ENCODE measurements at places on chromosomes 3 and 15.

DNA sequence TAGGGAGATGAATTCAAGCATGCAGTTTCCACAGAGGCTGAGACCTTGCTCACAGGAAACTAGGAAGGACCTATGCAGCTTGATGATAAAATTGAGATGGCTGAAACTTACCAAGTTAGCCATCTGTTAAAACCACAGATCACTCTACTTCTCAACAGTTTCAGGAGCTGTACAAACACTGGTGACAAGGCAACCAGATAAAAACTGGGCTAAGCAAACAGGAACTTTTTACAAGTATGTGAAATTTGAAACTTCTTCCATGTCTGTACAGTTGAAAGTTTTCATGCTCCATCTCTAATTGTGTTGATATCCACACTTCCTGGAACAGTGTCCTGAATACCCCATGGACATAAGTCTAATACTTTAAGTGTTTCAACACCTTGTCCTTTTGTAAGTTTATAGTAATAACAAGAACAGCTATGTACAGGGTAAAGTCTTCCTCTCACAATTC lies 78.2 kb downstream of the FAIM start:
- no peak for DNase-seq

DNA sequence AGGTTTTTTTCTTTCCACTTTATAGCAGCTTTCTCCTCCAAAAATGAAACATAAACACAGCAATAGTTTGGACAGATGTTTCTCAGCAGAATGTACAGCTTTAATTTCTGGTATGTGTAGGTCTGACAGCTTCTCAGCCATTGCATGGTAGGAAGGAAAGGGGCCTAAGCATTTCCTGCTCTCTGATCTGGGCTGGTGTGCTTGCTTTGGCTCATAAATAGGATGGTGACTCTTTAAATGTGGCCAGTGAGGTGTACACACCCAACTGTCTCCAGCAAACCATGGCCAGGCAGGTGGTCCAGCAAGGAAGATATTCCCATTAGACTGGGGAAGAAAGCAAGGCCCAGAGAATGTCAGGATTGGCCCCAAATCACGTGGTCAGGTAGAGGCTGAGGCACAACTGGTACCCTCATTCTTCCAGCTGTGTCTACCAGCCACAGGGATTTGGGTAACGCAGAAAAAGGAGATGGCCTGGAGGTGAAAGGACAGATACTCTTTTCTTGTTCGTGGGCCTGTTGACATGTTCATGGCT lies 52.1 kb downstream of the ITGA11 start:
- no peak for DNase-seq

DNA sequence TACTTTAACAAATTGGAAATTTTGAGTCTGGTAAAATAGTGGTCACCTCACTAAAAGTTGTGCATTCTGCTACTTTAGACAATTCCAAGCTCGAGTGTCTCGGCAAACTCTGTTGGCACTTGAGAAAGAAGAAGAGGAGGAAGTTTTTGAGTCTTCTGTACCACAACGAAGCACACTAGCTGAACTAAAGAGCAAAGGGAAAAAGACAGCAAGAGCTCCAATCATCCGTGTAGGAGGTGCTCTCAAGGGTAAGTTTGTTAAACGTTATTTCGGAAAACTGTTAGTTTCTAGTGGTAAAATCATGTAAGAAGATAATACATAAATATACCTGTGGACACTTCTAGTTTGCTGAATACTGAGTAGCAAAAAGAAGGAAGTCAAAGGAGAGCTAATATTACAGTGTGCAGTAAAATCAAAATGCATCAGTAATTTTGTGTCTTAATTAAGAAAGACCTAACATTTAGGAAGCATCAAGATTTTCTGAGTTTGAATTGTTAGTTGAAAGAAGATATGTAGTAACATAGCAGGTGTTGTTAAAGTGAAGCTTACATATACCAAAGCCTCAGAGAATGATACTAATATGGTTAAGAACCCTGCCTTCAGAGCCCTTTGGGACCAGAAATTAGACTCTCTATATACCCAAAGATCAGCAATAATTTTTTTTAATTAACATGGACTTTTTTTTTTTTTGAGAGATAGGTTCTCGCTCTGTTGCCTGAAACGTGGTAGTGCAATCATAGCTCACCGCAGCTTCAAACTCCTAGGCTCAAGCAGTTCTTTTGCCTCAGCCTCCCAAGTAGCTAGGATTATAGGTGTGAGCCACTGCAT lies 23.0 kb downstream of the BUB1B start:
- DNase-seq: no peak

DNA sequence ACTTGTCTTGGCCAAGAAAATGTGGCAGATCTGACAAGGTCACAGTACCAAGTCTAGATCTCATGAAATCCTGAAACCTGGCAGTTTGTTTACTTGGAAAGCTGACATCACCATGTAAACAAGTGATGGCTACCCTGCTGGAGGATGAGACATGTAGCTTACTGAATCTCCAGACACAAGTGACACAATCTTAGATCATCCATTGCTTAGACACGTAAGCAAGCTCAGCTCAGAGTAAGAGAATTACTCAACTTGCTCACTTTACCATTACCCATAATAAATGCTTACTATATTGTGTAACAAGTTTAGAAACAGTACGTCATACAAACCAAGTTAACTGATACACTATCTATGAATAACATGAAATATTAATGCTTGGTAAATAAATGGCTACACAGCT lies 263.8 kb downstream of the TBC1D5 start:
- no peak for DNase-seq

- DNase-seq: no peak
Observed at GRCh38 chr3:44396200-44397171, 57.9 kb downstream of the TCAIM start.

DNA sequence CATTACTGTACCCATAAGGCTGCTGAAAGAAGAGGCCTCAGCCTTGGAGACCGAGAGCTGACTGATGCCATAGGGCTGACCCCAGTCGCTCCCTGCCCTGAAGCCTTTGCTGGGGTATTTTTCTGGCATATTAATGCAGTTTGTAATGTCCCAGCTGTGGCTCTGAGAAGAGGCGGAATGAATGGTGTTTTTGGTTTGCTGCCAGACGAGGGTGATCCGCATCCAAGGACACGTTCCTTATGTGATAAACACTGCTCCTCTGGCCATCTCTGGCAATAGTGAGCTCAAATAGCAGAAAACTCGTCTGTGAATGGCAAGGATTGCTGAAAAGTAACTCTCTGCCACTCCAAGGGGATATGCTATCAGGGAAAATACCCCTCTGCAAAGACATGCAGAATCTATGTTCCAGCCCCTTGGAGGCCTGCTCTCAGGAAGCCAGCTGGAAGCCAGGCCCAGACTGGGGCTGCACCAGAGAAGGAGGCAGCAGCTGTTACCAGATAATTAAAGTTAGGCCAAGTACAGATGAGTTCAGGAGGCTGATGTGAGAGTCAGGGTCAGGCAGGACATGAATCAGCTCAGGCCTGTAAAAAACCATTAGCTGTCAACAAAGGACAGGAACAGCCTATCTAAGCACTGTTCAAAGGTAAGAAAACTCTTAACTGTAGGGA lies 28.9 kb upstream of the KLHL6 start:
- DNase-seq: no peak

GRCh38 chr15:42843699-42844098 lies 76.9 kb downstream of the TTBK2 start:
- DNase-seq: no peak

GRCh38 chr15:82294061-82294690 lies 31.6 kb downstream of the SAXO2 start:
- DNase-seq: no peak

- DNase-seq: no peak
Observed at GRCh38 chr3:28980631-28981030, 300.2 kb upstream of the RBMS3 start.

DNA sequence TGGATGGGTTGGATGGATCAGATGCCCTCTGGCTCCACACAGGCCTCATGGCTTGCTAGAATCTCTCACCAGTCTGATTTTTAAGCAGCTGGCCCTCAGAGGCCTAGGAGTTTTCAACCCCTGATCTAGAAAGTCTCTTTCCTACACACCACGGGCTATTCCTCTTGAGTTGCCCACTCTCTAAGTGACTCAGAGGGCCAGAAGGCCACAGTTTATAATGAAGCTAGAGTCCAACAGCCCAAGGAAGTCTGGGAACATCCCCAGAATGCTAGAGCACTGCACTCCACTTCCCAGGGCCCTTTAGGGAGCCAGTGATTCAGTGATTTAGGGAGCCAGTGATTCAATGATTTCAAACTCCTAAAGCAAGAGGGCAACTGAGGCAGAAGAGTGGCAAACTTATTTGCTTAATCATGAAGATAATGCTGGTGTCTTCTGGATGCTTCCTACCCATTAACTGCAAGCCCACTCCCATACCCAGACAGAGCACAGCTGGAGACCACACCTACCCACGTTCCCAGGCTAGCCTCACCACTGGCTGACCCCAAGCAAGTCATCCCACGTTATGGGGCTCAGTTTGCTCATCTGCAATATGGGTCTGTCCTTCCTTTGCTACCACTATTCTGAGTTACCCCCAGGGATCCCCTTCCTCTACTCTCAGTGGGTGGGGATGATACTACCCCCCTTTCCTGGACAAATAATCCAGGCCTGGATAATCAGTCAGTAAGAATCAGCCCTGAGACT lies 36.7 kb downstream of the ABTB1 start:
- no peak for DNase-seq

- no peak for DNase-seq
Observed at GRCh38 chr3:110077093-110077492, 739.7 kb upstream of the DPPA4 start.

- no peak for DNase-seq
Observed at GRCh38 chr15:33581032-33581431, 270.3 kb downstream of the RYR3 start.

GRCh38 chr3:146325170-146325569 lies 74.3 kb upstream of the PLSCR4 start:
- no peak for DNase-seq

- DNase-seq: no peak
Observed at GRCh38 chr3:101988596-101988995, 139.3 kb downstream of the NFKBIZ start.

GRCh38 chr15:71192816-71193215 lies 77.5 kb downstream of the THSD4 start:
- no peak for DNase-seq

DNA sequence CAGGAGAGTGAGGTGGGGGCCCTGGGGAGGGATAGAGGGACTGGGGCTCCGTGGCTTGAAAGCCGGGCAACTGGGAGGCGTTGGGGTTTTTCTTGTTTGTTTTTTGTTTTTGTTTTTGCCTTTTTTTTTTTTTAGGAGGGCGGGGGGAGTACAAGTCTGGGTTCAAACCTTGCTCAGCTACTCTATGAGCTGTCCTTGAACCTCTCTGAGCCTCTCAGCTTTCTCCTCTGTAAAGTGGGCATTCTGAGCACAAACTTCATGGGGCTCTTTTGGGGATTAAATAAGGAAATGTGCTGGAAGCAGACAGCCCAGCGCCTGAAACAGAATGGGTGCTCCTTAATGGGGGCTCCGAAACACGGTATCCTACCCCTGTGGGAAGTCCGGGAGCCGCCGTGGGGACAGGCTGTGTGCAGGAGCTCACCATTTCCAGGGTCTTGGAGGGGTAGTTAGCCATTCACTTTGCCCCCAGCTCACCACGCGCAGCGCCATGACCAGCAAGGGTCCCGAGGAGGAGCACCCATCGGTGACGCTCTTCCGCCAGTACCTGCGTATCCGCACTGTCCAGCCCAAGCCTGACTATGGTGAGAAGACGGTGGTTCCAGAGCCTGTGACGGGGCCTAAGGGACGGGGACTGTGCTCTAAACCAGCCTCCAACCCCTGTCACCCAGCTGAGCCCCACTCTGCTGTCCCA lies 388 bp downstream of the ACY1 start:
- no peak for DNase-seq

DNA sequence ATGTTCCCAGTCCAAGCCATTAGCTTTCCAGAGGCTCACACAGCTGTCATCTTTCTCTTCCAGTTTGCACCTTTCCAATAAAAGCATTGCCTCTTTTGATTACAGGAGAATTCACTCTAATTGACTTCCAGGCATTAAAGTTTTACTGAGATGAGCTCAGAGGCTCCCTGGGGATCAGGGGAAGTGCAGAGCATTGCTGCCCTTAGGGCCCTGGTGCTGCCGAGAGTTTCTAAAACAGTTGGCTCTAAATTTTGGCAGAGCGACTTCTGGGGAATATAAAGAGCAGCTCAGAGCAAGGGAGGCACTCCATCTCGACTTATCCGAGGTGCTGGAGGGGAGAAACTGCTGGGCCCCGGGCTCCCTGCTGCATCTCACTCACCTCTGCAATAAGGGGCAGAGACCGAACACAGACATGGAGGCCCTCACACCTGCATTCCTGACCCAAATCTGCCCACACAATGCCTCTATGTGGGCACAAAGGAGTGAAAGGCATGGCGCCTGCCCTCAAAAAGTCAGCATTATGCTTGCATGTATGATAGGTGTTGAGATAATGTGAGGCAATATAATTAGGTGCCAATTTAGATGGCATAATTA lies 61.7 kb downstream of the SCN11A start:
- DNase-seq: no peak

DNA sequence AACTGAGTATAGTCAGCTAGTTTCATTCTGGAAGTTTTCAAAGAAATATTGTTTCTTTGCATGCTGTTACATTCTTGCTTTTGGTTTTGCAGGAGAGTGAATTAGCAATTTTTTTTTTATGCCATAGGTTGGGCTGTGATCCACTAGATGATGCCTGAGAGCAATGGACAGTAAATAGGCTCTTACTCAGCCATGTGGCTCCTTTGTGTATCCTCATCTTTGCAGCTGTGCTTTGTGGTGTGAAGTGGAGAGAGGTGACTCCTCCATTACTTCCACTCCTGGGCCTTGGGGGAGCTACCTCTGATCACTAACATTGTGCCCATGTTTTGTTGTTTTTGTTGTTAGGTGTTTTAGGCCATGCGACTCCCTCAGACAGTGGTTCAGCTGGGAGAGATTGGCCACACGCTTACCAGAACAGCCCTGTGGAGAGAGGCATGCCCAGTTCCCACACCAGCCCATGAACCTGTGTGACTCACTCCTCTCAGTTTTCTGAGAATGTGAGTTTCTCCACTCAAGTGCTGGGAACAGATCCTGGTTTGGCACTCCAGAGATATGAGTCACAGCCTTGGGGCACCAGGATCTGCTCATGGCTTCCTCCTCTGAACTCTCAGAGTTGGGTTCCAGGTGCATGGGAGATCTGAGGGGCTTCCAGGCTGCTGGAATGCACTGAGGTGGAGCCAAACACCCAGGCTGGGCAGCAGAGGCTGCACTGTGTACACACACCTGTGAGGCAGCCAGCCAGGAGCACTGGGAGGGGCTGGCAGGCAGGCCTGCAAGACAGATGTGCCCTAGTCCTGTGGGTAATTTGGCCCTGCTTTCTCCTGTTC lies 785.3 kb downstream of the ROBO2 start:
- no peak for DNase-seq

GRCh38 chr3:13189639-13190377 lies 116.6 kb upstream of the IQSEC1 start:
- peak; percentile 24 for DNase-seq

Data from CD8-positive, alpha-beta T cell (primary cell).